Sigmoid colon (tissue), 7 donors: ENCODE measurements at places on chromosomes 3 and 15. TPM values are rescaled to one million over a fixed set of nuclear protein-coding genes. Genes with fewer than 3 reads are reported as not detected.
A peak's percentile ranks its signal among the peaks of the same experiment; 100 is the strongest.

DNA sequence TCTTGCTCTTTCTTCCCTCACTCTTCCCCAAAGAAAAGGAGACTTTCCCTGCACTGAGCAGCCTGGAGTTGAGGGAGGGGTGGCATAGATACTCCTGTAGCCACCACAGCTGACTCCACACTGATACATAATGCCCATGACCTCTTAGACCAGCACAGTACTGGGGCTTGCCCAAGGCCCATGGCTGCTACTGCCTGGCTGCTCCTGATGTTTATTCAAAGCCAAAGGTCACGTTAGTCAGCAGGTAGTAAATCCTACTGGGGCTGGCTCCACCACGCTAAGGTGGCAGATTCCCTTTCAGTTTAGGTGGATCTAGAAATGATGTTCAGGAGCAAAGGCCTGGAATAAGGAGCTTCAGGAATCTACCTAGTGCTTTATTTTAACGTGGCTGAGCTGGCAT, 212.7 kb downstream of the C3orf38 start:
- DNase-seq = no peak

- DNase-seq = no peak
Measured at GRCh38 chr15:68885070-68885469, 45.3 kb upstream of the SPESP1 start.

GRCh38 chr3:170802164-170803151, 67.5 kb downstream of the RPL22L1 start:
- peak; percentile 82 for DNase-seq

GRCh38 chr15:29170521-29170920, 99.1 kb downstream of the NSMCE3 start:
- DNase-seq = no peak

- no peak for DNase-seq
Measured at GRCh38 chr15:100330221-100330620, 11.6 kb downstream of the ADAMTS17 start.

DNA sequence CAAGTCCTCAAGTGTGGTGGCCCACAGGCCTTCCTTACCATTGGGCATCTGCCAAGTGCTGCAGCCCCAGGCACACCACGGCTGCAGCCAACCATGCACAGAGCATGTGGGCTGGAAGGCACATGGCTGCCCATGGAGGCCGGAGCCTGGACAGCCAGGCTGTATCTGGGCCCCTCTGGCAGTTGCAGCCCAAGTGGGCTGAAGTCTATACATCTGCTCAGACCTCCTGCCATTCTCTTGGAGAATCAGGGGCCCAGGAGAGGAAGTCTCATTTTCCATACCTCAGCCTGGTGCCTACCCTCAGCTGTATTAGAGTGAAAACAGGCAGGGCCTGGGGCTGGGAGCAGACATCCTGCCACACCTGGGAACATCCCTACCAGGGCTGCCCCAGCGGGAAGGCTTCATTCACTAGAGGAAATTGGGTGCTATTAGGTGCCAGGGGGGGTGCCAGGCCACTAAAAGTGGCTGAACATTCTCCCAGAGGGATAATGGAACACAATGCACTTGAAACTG, 48.0 kb upstream of the SLCO2A1 start:
- no peak for DNase-seq

DNA sequence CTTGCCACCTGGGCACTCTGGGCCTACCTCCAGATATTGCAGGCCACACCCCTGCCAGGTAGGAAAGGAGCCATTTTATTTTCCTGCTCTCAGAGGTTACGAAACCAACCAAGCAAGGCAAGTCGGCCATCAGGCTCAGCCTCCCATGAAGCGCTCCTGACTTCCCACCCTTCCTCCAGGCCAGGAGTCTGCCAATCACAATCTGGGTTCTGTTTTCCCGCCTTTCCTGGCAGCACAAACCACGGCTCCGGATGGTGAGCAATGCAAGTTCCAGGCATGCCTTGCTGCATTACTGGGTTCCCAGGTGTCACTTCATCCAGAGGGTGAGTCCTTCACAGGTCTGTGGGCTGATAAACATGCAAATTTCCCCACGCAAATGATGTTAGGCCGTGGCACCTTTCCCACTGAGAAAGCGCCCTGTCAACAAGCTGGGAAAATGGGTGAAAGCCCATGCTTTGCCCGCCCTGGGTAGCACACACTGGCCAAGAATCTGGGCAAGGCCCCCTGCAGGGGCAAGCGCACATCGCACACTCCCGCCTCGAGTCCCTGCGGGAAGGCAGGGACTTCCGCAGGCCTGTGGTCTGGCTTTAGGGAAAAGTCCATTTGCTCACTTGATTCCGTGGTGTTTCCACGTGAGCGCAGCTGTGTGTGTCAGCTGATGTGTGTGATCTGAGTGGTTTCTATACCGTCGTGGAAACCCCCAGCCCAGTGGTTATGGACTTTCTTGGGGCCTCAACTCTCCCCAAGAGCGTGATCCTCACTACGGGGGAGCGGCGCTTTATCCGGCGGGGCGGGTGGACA, 61.6 kb upstream of the RYK start:
- no peak for DNase-seq

Gene CLDN18
- not detected for total RNA-seq

Gene EFHB
- total RNA-seq = 2.9 TPM

Gene AHSG
- total RNA-seq = not detected
